ENCODE measurements at places on chromosomes 6 and 20.

DNA sequence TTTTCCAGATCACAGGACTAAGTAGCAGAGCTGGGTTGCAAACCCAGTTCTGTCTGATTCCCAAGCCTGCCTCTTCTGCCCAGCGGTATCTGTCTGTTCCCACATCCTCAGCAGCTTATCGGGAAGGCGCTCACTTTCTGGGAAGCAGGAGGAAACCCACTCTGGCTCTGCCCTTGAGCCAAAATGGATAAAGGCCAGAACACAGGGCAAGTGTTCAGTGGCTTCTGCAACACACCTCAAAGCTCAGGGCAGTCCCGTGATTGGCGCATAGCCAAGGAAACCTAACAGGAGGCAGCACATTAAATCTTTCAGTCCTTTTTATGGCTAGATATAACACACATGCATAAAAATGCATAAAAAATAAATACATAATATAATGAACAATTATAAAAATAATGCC is 262.2 kb downstream of the NRN1 start:
- DNase-seq = no peak

- no peak for DNase-seq
These were observed 40.8 kb upstream of the MAN1A1 start for GRCh38 chr6:119390247-119390793.

- no peak for DNase-seq
These were observed 10.4 kb downstream of the E2F3 start for GRCh38 chr6:20411953-20412681.

- DNase-seq = no peak
These were observed 27.9 kb upstream of the MCM3 start for GRCh38 chr6:52312461-52312860.

DNA sequence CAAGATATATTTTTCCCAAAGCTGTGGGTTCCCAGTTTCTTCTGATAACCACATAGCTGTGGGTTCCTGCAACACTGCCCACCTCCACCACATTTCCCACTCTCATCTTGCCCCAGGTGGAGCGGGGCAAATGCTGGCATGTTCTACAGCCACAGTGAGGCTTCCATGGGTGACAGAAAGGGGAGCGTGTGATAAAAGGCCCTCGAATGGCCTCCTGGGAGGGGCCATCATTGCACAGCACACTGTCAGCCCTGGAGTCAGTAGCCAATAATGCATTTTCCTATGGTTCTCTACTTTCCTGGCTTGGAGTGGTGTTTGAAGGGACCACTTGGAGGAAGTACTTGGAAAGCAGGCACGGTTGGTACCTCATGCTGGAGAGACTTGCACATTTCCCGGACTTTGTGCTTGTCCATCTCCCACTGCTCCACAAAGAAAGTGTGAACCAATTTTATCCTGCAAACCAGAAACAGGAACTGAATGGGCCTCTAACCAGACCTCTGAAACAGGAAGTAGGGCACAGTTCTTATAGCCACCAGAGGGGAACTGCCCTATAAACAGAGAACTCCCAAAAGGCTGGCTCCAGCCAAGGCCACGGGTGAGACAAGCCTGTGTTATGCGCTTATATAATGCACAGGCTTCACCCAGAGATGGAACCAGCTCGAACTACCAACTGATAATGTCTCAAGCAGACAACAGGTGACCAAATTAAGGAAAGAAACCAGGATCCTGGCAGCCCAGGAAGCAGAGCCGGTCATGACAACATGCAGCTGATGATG is 8.6 kb downstream of the MAP3K5 start:
- DNase-seq = no peak

- no peak for DNase-seq
These were observed 20.9 kb upstream of the PLCG1 start for GRCh38 chr20:41116282-41116956.

DNA sequence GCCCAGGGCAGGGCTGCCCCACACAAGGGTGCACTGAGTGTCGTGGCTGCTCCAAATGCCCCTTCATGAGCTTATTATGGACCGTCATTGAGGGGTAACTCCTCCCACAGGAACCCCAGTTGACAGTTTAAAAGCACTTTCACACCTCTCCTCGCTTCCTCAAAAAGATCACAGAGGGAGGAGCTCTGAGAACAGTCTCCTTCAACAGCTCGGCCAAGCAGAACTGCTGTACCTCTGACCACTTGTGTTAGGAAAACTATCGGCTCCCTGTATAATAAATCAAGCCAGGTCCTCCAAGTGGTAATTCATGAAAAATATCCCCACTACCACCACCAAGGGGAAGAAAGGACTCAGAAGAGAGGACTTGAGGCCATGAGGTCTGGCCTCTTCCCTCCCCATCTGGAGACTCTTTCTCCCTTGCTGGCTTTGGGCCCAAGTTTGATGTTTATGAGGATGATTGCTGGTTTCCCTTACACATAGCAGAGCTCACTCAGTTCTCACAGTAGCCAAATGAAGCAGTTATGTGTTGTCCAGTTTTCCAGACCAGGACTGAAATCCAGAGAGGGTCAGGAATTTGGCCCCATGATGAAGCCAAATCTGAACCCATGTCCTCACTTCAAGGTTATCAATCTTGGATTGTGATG is 8.7 kb downstream of the SNX21 start:
- DNase-seq = no peak

- no peak for DNase-seq
These were observed 119.8 kb upstream of the AKAP12 start for GRCh38 chr6:151119823-151120524.

DNA sequence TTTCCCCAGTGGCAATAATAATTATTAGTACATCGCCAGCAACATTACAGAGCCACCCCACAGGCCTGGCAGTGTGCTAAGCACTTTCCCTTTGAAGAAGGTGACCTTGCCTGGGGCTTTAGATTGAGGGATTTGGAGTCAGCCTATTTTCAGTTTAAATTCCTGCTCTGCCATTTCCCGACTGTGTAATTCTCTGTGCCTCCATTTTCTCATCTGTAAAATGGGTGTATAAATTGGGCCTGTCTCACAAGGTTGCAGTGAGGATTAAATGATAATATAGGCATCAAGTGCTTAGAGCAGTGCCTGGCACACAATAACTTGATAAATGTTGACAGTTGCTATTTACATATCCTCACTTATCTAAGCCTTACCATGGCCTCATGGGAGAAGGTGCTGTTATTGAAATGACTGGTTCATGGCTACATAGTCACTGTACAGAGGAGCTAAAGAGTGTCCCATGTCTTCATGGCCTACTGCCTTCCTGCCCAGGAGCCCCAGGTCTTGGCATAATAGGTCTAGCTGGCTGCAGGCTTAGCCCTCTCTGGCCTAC is 5.1 kb upstream of the SCRT2 start:
- no peak for DNase-seq

GRCh38 chr6:101443315-101443714 is 49.8 kb downstream of the GRIK2 start:
- DNase-seq = no peak

GRCh38 chr20:34049897-34050695 is 56.4 kb downstream of the RALY start:
- DNase-seq = no peak

DNA sequence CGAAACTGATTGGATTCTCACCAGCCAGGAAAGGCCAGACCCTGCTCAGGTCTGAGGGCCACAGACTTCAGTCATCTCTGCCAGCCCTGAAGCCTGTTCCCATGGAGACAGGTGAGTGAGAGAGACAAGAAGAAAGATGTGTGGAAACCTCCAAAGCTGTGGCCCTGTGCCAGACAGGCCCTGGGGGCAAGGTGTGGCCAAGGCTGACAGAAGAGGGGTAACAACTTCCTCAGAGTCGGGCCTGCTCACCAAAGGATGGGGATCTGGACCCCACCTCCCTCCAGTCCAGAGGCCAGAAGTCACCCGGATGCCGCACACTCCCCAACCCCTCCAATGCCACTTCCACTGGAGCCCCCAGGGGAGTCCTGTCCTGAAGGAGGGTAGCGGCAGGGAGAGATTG is 73.6 kb downstream of the MDGA1 start:
- DNase-seq = no peak

DNA sequence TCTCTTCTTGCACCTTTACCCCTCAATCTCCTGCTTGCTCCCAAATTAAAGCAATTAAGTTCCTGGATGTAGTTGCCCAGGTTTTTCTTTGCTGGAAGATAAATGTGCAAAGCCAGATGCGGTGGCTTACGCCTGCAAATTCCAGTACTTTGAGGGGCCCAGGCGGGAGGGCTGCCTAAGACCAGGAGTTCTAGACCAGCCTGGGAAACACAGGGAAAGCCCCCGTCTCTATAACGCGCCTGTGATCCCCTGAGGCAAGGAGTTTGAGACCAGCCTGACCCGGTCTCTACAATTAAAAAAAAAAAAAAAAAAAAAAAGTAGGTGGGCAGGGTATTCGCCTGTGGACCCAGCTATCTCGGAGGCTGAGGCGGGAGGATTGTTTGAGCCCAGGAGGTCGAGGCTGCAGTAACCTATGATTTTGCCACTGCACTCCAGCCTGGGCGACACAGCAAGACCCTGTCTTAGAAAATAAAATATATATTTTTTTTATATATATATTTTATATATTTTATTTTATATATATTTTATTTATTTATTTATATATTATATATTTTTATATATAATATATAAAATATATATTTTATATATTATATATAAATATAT is 461 bp upstream of the DCDC2 start:
- no peak for DNase-seq

GRCh38 chr6:4401408-4402368 is 266.3 kb upstream of the ECI2 start:
- DNase-seq = no peak

GRCh38 chr6:8375916-8376315 is 59.4 kb downstream of the SLC35B3 start:
- DNase-seq = no peak

DNA sequence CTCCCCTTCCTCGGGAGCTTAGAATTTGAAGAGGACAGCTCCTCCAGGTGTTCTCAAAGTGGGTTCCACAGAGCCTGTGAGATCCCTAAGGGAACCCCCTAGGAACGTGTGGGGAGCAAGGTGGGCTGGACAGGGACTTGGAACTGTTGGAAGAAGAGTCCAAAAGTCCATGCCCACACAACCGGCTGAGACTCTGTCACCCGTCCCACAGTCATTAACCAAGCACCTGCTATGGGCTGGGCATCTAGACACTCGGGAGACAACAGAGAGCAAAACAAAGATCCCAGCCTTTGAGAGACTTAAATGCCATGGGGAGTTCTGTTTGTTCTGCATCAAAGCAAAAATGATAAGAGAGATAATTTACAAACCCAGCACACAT is 51.9 kb upstream of the SAYSD1 start:
- no peak for DNase-seq

- DNase-seq = no peak
These were observed 972 bp upstream of the PHF3 start for GRCh38 chr6:63634630-63635029.

DNA sequence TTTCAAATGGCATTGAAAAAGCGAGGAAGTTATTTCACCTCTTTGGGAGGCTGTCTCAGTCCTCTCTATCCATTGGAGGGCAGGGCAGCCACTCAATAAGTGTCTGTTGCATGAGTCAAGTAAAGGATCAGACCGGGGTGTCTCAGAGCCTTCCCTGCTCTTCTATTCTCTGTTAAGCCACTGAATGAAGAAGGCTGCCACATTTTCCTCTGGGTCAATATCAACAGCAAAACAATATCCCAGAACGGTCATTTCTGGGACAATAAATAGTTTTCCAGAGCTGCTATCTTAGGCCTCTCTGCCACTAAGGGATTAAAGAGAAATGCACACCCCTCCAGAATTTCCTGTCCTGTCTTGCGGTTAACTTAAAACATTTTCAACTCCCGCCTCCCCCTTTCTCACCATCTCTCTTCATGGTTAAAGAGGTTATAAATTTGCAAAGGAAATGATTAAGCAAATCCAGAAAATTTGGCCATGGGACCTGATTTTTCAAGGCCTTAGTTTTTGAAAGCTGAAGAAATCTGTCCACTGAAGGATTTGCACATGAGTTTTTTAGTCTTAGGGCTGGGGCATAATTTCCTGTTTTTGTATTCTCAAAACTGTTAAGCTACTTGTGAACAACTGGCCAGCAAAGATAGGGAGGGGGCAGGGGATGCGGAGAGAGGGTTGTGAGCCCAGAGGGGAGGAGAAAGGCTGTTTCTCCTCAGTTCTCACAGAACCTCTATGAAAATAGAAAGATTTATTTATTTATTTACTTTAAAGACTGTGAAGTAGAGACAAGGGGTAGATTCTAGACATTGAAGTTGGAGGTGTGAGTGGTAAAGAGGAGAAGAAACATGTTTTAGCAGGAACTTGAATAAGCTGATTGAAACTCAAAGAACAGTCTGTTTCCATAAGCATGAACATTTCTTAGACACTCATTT is 135.7 kb downstream of the BCAS1 start:
- no peak for DNase-seq

DNA sequence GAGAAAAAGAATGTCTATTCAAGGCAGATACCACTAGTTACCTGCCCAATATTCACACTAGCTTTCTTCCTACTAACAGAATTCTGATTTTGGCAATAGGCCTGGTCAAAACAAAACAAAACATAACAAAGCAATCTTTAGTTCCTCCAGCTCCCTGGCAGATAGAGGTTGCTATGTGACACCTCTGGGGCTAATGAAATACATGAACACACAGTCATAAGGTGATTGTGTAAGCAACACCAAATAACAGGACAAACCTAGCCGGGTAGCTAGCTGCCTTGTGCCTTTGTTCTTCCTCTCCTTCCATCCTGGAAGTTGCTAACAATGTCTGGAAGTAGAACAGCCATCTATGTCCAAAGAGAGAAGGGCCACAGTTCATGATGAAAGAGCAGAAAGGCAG is 6.0 kb upstream of the HMGN3 start:
- no peak for DNase-seq

DNA sequence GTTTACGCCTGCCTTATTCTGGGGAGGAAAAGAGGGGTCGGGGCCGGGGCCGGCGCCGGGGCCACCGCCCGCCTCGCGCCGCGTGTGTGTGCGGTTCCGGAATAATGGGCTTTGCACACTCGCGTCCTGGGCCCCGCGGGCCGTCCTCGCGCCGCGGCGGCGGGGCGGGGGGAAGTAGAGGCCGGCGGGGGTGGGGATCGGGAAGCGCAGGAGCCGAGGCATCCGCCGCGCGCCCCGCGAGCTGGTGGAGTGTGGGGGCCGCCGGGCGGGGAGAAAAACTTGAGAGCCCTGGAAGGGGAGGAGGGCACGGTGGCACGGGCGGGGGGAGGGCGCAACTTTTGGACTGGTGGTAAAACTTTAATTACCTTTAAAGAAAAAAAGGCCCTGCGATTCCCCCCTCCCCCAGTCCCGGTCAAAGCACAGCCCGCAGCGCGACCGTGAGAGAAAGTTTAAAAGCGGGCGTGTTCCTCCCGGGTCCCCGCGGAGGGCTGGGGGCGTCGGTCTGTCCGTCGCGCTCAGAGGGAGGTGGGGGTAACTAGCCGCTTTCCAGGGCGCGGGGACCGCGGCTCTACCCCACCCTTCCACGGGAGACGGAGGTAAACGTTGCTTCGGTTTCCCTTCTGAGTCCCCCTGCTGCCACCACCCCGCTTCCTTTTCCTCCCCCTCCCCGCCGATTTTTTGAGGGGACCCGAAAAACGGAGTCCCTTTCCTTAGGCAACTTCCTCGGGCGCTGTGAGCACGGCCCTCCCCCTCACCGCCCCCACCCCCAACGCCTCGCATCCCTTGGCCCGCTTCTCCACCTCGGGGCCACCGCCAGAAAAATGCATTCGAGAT is 1.9 kb downstream of the L3MBTL3 start:
- no peak for DNase-seq

GRCh38 chr20:47765691-47766594 is 19.3 kb downstream of the SULF2 start:
- DNase-seq = no peak
